ENCODE measurements at places on chromosomes 6 and 20. TPM values are rescaled to one million over a fixed set of nuclear protein-coding genes. Genes with fewer than 3 reads are reported as not detected.
A peak's percentile ranks its signal among the peaks of the same experiment; 100 is the strongest.

MOCS3 gene
- total RNA-seq, result 11.7 TPM

COL12A1 gene
- total RNA-seq, result 1.1 TPM

PLAGL2 gene
- 4.1 TPM for total RNA-seq

- DNase-seq, result peak; percentile 37
These were observed 157.3 kb upstream of the ATXN1 start for GRCh38 chr6:16918586-16918985.

- peak; percentile 73 for DNase-seq
These were observed 97.1 kb upstream of the PTPN1 start for GRCh38 chr20:50413088-50413500.

DNA sequence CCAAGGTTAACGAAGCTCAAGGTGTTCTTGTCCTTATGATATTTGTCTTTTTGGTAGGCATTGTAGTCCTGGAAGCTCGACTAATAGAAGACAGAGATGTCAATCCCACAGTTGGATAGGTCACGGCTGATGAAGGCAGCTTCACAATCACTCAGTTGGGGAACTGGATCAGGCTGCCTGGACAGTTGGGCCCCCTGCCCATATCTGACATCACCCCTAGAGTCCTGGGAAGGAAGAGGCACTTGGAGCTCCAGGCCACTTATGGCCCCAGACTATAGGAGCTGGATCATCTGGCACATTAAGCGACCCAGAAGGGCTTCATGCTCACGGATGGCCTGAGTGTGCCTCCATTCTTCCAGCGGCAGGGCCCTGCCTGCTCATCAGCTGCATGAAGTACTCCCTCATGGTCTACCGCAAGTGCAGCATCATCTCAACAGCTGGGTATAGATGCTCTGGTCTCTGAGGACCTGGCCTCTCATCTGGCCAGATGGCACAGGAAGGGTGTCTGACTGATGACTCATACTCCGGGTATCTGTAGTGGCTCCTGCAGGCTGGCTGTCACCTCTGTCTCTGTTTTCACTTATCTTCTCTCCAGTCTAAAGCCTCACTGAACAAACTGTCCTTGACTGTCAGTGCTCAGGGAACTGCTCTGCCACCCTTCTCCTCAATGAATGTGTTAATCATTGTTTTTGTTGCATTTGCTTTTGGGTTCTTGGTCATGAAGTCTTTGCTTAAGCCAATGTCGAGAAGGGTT is 29.2 kb upstream of the SSR1 start:
- no peak for DNase-seq

DNA sequence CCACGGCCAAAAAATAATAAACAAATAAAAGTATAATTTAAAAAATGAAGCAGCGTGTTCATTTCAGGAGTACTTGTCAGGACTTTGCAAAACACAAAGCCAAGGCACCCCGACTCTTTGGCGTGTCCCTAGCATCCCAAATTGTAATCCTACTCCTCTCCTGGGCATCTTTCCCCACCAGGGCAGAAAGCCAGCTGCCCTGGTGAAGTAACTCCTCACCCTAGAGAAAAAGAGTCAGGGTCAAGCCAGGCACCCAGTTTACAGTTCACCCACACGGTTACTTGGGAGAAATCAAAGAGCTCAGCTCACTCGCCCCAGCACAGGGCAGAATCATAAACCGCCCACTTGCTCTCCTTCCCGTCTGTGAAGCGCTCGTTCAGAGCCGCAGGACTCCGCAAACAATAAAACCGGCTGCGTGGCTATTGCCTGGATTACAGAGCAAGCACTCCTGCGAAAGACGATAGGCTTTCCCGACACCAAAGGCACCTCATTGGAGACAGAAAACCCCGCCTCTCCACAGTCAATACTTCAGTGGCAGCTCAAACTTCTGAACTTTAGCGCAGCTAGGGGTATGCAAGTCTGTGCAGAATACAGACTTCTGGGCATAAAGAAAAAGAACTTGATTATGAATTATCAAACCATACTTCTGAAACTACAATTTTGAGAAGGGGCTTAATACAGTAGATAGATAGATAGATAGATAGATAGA is 73.0 kb upstream of the NHSL1 start:
- peak; percentile 96 for DNase-seq

- DNase-seq, result no peak
These were observed 74.3 kb downstream of the ANKRD60 start for GRCh38 chr20:58154113-58154512.
